ENCODE measurements at places on chromosomes 13 and 19.

DNA sequence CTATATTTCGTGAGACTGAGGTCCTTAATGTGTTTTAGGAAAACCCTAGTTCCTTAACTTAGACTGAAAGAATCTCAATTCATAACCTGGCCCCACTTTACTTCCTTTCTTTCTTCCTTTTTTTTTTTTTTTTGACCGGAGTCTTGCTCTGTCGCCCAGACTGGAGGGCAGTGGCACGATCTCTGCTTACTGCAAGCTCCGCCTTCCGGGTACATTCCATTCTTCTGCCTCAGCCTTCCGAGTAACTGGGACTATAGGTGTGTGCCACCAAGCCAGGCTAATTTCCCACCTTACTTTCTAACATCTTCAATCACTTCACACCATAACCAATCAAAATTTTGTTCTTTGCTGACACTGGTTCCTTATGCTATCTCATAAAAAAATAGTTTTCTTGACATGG is 2097.0 kb downstream of the PCDH9 start:
- no peak for DNase-seq

DNA sequence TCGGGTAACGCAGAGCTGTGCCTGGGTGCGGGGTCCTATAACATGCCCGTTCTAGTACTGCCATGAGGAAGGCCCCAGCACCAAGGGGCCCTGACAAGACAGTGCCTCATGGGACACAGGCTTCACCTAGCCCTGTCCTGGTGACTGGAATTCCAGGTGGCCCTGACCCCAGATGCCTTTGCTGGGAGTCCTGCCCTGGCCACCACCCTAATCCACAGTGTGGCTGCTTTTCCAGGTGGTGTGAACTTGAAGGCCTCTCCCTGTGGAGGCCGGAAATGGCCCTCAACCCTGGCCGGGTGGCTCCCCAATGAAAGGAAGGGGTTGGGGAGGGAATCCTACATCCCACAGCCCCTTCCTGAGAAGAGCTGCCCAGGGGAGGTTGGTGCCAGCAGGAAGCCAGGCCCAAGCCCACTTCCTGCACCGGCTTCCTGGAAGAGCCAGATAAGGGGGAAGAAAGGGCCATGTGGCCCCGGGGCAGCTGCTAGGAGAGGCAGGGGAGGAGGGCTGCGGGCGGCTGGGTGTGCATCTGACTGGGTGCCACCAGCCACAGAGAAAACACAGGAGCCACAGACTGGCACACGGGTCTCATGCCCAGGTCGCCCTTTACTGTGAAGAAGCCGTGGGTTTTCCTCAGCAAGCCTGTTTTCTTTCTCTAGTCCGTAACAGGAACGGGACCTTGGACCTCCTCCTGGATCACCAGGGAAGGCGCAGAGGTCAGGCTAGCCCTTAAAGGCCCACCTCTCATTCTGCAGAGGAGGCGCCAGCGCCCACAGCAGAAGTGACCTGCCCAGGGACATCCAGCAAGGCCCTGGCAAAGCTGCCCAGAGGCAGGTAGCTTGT is 4.7 kb downstream of the LSM4 start:
- DNase-seq, result no peak

- DNase-seq, result no peak
Measured at GRCh38 chr13:47250146-47250545, 353.3 kb upstream of the HTR2A start.

DNA sequence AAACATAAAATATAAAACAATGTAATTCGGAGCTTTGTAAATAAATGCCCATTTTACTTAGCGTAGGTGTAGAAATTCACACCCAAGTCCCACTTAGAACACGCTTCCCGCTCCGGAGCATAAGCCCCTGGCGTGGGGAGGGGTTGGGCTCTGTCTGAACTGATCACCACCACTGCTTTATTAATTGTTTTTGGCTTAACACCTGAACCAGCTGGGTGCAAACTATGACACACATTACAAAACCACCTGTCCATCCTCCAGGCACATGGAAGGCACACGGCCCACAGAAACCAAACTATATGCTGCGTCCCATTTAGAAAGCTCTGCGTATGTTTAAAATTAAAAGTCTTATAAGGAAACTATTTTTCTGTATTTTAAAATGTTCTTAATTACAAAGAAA is 25.9 kb downstream of the RASA3 start:
- DNase-seq, result no peak

Data from stimulated activated CD4-positive, alpha-beta T cell treated with anti-CD3 and anti-CD28 coated beads, Interleukin-1b, Interleukin-23, amount 100 ng/mL, for 1 hour (primary cell).